ENCODE measurements at places on chromosomes 12 and 14.

- DNase-seq = no peak
These were observed 253.7 kb downstream of the DUSP6 start for GRCh38 chr12:89098441-89099112.

DNA sequence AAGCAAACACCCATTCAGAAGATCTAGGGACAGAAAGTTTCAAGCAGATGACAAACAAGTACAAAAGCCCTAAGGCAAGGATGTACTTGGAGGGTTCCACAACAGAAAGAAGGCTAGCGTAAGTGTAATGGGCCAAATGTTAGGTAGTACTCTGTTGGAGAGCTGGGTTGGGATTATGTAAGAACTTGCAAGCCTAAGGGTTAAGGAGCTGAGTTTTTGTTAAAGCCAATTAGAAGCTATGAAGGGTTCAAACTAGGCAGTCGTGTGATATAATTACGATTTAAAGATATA lies 41.4 kb downstream of the HECTD1 start:
- no peak for DNase-seq

DNA sequence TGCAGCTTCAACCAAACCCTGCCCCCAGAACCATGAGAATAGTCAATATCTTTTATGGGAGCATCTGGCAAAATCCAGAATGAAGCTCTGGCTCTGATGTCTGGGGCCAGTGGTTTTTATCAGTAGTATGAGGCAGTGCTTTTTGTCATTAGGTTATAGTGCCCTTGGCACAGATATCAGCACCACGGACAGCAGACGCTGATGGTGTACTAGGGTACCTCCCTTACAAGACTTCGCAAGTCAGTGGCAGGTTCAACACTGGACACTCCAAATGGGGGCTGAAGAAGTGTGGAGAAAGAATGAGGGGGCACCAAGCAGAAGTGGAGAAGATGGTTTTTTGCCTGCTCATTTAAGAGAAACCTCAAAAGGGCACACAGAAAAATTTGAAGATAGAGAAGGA lies 68.2 kb upstream of the E2F7 start:
- DNase-seq = no peak

GRCh38 chr12:13275241-13276085 lies 78.9 kb downstream of the EMP1 start:
- no peak for DNase-seq

- DNase-seq = peak; percentile 30
These were observed 328.3 kb upstream of the DIO3 start for GRCh38 chr14:101233021-101233366.

DNA sequence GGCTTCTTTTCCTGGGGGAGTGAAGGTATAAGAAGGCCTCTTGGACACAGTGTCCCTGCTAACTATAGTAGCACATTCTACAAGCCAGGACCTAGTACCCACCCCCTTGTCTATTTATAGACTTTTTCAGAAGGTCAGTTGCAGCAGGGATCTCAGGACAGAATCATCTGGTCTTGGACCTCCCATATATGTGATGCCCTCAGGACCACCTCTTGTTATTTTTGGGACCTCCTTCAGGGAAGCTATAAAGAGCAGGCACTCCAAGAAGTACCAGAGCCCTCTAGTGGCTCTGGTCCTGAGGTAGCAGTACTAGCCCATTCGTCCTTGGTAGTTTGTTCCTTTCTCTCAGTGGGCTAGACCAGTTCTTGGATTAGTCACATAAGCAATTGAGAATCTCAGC lies 4.3 kb downstream of the COQ10A start:
- DNase-seq = no peak

DNA sequence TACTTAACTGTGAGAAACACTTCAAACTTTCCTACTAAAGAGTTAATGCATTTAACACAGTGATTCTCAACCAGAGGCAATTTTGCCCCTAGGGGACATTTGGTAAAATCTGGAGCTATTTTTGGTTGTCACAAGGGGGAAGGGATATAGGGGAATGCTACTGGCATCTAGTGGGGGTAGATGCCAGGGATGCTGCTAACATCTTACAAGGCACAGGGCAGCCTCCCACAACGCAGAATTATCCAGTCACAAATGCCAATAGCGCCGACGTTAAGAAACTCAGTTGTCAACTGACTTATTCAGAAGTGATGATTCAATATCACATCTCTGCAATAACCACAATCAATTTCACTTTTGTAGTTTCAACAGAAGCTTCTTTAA lies 2.0 kb downstream of the EEA1 start:
- DNase-seq = no peak

DNA sequence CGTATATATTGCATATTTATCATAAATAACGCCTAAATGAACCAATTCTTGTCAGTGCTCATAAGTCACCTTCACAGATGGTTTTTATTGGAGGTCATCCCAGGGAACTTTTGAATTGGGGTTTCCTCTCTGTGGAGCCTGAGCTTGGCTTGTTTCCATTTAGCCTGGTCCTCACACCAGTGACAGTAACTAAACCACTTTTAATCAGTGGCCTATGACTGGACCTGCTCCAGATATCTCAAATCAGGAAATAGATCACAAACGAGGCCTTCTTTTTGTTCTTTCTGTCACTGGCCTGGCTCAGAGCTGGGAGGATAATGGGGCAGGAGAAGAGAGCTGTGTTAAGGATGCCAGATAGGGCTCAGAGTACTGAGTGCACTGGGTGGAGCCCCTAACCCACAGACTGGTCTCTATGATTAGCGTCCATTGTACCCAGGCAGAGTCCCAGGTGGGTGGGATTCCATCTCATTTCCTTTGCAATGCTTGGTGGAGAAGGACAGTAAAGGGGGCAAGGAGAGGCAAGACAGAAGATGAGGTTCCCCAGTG lies 92.4 kb downstream of the NUAK1 start:
- no peak for DNase-seq

GRCh38 chr12:127144770-127145169 lies 1122.2 kb upstream of the TMEM132C start:
- no peak for DNase-seq

DNA sequence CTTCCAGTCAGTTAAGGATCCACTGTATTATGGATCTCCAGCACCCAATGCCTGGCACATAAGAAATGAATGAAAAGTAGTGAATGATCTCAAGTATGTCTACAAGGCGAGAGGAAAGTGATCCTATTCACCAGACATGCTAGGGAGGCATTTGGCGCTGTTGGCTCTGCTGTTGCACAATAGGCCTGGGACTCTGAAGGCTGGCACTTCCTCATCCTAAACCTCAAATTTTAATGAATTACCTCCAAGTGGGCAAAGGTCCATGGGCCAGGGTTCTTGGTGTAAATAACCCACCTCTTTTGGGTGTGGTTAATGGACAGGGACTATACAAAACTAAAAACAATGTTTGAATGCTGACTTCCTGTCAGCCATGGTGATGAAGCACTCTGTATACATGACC lies 173.4 kb upstream of the PZP start:
- DNase-seq = no peak

DNA sequence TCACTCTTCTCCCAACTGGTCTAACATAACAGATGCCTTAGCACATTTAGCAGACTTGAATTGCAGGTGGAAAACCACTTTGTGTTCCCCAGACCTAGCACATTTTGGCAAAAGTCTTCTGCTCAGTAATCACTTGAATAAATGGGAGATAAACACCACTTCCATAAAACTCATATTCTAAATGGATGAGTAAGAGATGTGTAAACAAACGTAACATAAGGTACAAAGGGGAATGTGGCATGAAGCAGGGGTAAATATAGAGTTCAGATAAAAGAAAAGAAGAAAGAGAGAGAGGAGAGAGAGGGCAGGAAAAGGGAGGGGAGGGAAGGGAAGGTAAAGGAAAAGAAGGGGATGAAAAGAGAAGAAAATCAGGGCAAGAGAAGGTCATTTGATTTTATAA lies 17.0 kb upstream of the KERA start:
- DNase-seq = no peak

DNA sequence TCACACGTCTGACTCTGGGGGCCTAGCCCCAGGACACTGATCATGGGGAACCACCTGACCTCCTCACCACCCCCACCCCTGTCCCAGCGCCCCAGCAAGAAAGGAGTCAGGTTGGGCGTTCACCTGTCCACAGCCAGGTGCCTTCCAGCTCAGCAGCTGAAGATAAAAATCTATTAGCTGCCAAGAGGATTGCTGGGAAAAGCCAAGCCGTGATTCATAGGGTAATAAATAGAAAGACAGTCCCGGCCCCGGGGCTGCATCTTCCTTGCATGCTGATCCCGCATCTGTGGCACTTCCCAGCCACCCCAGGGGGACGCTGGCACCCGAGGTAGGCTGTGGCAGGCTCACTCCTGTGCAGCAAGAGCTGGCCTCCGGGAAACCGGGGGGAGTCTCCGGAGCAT lies 70.2 kb upstream of the NCOR2 start:
- no peak for DNase-seq

DNA sequence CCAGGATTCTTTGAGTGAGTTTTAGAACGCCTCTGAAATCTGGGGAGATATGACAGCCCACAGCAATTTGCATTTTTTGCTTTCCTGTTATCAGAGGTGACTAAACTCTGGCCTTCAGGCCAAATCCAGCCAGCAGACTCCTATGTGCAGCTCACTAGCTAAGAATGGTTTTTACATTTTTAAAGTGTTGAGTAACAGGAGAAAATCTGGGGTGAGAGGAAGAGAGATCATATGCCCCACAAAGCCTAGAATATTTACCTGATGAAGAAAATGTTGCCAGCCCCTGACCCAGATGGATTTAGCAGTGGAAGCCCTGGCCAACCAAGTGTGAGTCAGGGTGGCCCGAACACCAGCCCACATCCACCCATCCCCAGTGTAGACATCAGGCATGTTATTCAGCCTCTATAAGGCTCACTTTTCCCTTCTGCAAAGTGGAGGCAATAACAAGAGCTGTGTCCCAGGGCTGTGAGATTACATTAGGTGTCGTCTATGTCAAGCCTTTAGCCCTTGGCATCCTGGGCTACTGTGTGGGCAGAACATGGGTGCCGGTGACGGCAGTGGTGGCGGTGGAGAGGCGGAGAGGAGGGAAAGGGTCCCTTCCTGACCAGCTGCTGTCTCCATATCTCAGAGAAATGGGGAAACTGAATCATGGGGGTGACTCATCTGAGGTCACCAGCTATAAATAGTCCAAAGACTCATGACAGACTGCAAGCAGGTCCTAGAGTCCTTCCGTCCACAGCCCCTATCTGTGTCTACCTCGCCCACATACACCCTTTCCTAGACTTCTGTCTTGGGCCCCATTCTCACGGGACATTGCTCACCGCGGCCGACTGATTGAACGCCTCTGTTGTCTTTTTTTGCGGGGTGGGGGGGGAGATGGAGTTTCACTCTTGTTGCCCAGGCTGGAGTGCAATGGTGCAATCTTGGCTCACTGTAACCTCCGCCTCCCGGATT lies 32.6 kb upstream of the CD9 start:
- no peak for DNase-seq

DNA sequence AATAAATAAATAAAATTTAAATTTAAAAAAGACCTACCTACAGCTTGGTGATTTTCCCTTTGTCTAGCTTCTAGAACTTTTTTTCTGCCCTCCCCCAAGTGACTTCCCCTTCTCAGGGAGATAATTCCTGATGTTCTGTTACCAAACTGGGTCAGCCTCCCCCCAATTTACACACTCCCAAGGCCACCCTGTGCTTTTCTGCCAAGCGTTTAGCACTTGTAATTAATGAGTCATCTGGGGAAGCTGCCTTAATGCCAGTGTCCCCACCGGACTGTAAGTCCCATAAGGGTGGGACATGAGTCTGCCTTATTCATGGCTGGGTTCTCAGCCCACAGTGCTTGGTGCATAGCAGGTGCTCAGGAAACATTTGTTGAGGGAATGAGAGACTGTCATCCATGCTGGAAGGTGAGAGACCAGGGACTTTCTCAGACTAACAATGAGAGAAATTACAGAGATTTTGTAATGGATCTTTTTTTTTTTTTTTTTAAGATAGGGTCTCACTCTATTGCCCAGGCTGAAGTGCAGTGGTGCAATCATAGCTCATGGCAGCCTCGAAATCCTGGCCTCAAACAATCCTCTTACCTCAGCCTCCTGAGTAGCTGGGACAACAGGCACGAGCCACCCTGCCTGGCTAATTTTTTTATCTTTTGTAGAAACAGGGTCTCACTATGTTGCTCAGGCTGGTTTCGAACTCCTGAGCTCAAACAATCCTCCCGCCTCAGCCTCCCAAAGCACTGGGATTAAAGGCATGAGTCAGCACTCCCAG lies 106.8 kb downstream of the PHETA1 start:
- no peak for DNase-seq

- DNase-seq = no peak
These were observed 73.9 kb downstream of the SLC2A13 start for GRCh38 chr12:40031965-40032364.

GRCh38 chr12:129532082-129532481 lies 371.7 kb downstream of the TMEM132D start:
- no peak for DNase-seq

DNA sequence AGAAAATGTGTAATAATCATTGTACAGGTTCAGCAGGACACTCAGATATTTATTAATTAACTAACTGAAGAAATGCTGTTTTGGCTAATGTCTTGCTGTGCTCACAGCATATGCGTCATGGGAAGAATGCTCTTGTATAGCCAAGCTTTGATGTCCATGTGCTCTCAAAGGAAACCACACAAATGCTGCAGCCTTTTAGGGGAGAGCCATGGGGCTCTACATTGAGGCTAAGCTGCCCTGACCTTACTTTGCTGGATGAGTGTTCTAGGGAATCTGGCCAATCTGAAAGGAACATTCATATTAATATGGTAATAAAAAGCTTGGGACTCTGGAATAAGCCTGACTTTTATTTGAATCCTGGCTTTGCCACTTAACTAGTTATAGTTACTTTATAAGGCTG lies 9.5 kb upstream of the CRADD start:
- DNase-seq = no peak

- no peak for DNase-seq
These were observed 223.7 kb downstream of the TMTC2 start for GRCh38 chr12:82910246-82910893.
